ENCODE measurements at places on chromosomes 3 and 15. TPM values are rescaled to one million over a fixed set of nuclear protein-coding genes. Genes with fewer than 3 reads are reported as not detected.

- DNase-seq = no peak
Observed at GRCh38 chr3:141729240-141729639, 8.9 kb upstream of the RNF7 start.

GRCh38 chr15:85336880-85337279, 43.5 kb upstream of the AKAP13 start:
- no peak for DNase-seq

DNA sequence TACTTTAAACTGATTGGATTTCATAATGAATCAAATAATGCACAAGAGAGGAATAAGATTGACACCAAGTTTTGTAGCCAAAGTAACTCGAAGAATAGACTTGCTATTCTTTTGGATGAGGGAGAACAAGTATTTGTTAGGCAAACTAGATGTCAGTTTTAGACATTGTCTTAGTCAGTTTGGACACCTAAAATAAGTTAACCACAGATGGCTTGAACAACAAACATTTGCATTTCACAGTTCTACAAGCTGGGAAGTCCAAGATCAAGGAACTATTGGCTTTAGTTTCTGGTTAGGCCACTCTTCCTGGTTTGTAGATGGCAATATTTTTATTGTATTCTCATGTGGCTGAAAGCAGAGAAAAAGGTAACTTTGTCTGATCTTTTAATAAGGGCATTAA, 61.3 kb upstream of the OSTN start:
- no peak for DNase-seq

ITGB5 gene
- total RNA-seq = 2.8 TPM

DNA sequence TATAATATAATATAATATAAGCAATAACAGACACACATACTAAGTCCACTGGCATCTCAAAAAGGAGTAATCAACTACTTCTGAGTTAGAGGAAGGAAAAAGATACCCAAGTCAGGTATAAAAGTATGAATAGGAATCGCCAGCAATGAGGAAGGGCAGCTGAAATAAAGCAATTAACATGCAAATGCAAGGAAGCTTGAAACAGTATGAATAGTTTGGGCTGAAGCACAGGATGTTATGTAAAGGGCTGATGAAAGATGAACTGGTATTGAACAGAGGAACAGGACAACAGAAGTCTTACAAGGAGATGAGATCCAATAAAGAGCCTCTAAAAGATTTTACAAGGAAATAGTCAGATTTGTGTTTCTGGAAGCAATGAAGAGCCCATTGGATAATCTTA, 7.1 kb downstream of the COPS2 start:
- no peak for DNase-seq

- no peak for DNase-seq
Observed at GRCh38 chr15:60043744-60044435, 39.8 kb downstream of the FOXB1 start.

- DNase-seq = no peak
Observed at GRCh38 chr15:27816790-27817189, 282.3 kb downstream of the OCA2 start.

DNA sequence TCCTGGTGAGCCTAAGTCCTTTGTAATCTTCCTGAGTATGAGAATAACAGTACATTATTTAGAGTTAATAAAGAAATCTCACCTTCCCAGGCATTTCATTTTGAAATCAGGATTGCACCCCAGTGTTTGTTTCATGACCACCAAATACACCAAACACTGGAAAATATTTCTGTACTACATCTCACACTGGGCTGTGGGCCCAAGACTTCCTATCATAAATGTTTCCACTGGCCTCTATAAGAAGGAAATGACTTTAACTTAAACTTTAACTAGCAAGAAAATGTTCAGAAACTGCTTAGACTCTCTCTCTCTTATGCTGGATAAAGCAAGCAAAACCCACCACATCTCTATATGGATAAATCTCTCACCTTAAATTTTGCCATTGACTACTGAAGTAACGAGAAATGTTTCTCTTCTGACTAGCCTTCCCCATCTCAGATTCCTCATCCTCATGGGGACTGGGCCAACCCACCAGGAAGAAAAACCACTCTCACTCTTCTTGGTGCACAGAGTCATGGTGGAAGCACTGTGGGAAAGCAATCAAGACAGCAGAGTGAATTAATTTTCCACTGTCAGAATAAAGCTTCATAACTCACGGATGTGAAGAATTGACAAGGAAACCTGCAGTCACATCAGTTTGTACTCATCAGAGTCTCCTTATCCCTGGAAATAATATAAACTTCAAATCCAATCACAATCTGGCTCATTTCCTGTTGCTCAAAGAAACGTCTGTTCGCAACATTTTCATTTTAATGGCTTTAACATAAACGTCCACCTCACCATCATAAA, 859.6 kb downstream of the EPHA3 start:
- no peak for DNase-seq

LMAN1L gene
- total RNA-seq = 0.80 TPM

GRCh38 chr3:188602111-188602510, 448.2 kb downstream of the LPP start:
- no peak for DNase-seq

- DNase-seq = no peak
Observed at GRCh38 chr15:36938764-36939163, 161.6 kb downstream of the MEIS2 start.

DNA sequence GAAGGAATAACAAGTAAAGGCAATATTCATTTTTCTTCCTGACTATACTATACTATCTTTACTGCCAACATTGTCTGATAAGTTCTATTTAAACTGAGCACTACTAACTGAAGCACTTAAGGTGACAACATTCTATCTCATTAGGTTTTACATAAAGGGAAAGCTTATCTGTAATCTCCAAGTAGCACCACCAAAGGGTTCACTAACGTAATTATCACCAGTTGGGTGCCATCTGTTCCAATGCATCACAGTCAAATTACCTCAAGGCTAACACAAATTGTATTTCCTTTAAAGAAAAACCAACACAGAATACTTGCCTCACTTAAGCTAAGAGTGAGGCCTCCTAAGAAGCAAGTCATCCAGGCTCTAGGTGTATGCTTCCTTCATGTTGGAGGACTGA, 453.8 kb downstream of the RAP2B start:
- DNase-seq = no peak

DNA sequence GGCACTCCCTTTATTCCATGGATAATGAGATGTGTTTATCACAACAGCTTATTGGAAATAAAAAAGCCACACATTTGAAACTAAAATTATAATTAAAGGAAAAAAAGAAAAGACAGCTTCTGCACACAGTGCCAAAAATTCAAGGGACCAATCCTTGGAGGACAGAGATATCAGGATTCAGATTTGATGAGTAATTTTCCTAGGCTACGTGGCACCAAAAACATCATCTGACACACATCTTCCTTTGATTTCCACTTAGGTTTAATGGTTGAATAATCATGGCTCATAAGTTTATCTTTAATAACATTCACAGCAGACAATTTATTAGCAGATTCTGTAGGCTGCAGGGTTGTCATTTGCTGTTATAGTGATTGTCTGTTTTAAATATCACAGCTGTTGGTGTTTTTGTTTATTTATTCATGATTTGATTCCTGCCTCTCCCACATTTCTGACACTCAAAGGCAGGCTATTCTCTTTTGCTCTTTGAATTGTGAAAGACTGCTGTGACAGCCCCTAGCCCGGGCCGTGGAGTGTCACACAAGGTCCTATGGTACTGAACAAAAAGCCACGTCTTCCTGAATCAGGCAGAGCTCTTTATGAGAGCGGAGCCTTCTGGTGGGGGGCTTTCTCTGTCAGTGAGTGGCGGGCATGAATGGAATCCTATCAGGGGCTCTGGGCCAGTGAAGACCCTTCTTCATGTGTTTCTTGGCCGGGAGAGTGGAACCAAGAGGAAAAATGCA, 708.5 kb downstream of the SQOR start:
- DNase-seq = no peak

- no peak for DNase-seq
Observed at GRCh38 chr15:39587731-39588530, 7.1 kb downstream of the THBS1 start.

RGMA gene
- total RNA-seq = not detected
